ENCODE measurements at places on chromosomes 4 and X. TPM values are rescaled to one million over a fixed set of nuclear protein-coding genes. Genes with fewer than 3 reads are reported as not detected.

GRCh38 chr4:105198541-105198940, 51.9 kb downstream of the TET2 start:
- no peaks in the 10 kb centered on the region for H3K36me3 ChIP-seq
- no peaks in the 10 kb centered on the region for H3K27me3 ChIP-seq
- DNase-seq = no peak

DNA sequence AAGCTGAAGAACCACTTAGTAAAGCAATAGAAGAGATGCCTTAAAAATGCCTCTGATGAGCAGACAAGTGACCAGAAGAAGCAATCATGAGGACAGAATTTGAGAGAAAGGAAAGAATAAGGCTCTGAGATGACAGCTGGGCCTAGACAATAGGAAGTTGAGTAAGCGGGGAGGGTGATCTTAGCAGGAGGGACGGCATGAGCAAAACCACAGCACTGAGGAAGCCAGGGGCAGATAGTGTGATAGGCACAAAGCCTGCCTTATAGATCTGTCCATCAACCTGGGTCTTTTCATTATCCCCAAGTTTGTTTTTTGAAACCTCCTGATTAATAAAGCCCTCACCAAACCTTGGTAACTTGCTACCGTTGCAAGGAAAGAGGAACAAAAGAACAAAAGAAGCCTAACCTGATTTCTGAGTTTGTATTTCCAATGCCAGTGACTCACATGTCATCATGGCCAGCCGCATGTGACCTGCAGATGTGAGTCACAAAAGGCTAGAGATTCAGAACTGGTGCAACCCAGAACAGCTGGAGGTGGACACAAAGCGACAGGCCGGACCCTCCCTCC, 55.7 kb upstream of the PPARGC1A start:
- no peaks in the 10 kb centered on the region for H3K36me3 ChIP-seq
- no peak overlapping the region for H3K4me3 ChIP-seq

- no peaks in the 10 kb centered on the region for H3K36me3 ChIP-seq
- no peaks in the 10 kb centered on the region for H3K27me3 ChIP-seq
- no peaks in the 10 kb centered on the region for H3K4me1 ChIP-seq
- no peak overlapping the region for H3K27ac ChIP-seq
- no peak overlapping the region for H3K4me3 ChIP-seq
- no peak for DNase-seq
Observed at GRCh38 chr4:109051054-109051453, 251.4 kb downstream of the COL25A1 start.

Gene CRMP1
- total RNA-seq = 0.28 TPM

DNA sequence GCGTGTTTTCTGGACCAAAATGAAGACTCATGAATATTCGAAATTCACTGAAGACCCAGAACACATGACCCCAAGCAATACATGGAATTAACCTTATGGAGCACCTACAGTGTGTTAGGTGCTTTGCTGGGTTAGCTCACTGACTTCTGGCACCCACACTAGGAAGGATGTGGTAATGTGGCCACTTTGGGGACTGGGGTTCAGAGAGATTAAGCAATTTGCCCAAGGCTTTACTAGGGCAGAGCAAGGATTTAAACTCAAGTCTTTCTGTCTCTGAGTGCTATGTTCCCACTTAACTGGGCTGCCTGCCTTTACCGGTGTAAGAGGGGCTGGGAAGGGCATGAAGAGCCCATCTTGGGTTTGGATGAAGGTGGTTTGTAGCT, 162.0 kb upstream of the ATP6AP2 start:
- H3K4me3 ChIP-seq = no peak overlapping the region
- H3K27ac ChIP-seq = no peak overlapping the region
- no peaks in the 10 kb centered on the region for H3K36me3 ChIP-seq
- no peaks in the 10 kb centered on the region for H3K27me3 ChIP-seq

- no peaks in the 10 kb centered on the region for H3K36me3 ChIP-seq
- no peak overlapping the region for H3K4me3 ChIP-seq
- H3K27ac ChIP-seq = no peak overlapping the region
- no peaks in the 10 kb centered on the region for H3K27me3 ChIP-seq
- H3K4me1 ChIP-seq = no peaks in the 10 kb centered on the region
Observed at GRCh38 chr4:93879919-93880318, 51.4 kb downstream of the ATOH1 start.

Gene NAP1L2
- 11.6 TPM for total RNA-seq

DNA sequence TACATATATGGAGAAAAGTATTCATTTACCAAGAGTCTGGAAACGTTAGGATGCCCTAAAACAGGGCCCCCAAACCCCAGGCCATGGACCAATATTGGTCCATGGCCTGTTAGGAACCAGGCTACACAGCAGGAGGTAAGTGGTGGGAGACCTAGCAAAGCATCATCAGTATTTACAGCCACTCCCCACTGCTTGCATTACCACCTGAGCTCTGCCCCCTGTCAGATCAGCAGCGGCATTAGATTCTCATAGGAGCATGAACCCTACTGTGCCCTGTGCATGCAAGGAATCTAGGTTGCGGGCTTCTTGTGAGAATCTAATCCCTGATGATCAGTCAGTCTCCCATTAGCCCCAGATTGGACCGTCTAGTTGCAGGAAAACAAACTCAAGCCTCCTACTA, 62.3 kb downstream of the USP38 start:
- H3K4me3 ChIP-seq = no peak overlapping the region
- no peaks in the 10 kb centered on the region for H3K36me3 ChIP-seq
- no peak overlapping the region for H3K27ac ChIP-seq

Gene NDUFB11
- total RNA-seq = 57.8 TPM

Gene FMR1NB
- total RNA-seq = not detected

Gene TDO2
- not detected for total RNA-seq

Gene GBA3
- not detected for total RNA-seq

- H3K4me1 ChIP-seq = no peaks in the 10 kb centered on the region
- H3K27ac ChIP-seq = no peak overlapping the region
- no peaks in the 10 kb centered on the region for H3K36me3 ChIP-seq
- DNase-seq = no peak
- H3K27me3 ChIP-seq = no peaks in the 10 kb centered on the region
Observed at GRCh38 chrX:24005028-24005427, 22.0 kb downstream of the KLHL15 start.

- DNase-seq = no peak
- no peaks in the 10 kb centered on the region for H3K27me3 ChIP-seq
- H3K4me1 ChIP-seq = peaks cover 33% of the 10 kb centered on the region
- no peak overlapping the region for H3K27ac ChIP-seq
- no peak overlapping the region for H3K4me3 ChIP-seq
Observed at GRCh38 chrX:24153796-24154189, 4.3 kb downstream of the ZFX start.

DNA sequence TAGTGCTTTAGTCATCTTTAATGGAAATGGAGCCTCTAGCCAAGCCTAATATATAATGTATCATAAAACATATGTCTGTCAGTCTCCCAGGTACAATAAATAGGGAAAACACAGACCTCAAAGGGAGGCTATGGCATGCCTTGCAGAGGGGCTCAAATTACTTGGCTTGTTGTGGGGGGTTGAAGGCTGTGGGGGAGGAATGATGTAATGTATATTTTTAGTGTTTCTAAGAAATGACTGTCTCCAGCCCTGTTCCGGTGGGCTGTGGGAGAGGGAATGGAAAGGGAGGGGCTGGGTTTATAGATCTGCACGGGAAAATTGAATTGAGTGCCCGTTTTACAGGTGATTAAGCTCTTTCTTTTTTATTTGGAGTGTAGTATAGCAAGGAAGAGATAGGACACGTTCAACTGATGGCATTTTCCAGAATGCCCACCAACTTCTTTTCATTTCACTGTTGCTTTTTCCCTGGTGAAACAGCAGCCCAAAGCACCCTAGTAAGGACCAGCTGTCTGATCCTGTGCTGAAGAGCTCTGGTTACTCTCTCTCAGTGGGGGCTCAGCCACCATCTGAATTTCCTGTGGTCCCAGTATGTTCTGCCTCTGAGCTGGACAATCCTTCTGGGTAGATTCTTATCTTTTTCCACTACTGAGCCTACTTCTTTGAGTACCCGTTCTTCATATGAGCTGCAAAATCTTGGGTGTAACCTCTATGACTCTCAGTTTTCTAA, 220.7 kb upstream of the CASK start:
- H3K27ac ChIP-seq = no peak overlapping the region
- H3K27me3 ChIP-seq = no peaks in the 10 kb centered on the region
- DNase-seq = no peak
- no peaks in the 10 kb centered on the region for H3K4me1 ChIP-seq

DNA sequence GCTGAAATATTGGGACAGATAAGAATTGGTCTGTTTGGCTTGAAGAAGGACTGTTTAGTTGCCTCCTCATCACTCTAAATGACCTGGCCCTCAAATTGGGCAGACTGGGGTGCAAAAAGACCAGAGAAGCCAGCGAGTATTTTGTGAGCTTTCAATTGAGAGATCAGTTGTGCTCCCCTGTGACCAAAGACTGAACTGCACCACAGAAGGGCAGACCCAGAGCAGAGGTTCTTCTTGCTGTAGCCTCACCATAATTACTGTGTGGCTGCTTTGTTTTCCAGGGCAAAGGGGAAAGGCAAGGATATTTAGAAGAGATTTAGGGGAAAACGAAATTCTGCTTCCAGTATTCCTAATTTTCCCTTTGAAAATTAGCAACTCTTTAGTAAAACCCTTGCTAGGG, 104.0 kb upstream of the MBNL3 start:
- no peak for DNase-seq
- no peaks in the 10 kb centered on the region for H3K4me1 ChIP-seq
- H3K4me3 ChIP-seq = no peak overlapping the region
- no peaks in the 10 kb centered on the region for H3K36me3 ChIP-seq
- no peak overlapping the region for H3K27ac ChIP-seq

All from T-cell (primary cell).